ENCODE measurements at places on chromosomes 5 and 9.

- no peak for DNase-seq
Measured at GRCh38 chr9:93133681-93134014, 403 bp downstream of the NINJ1 start.

GRCh38 chr5:178825444-178825843 is 34.3 kb upstream of the ZNF354B start:
- DNase-seq = no peak

GRCh38 chr5:4013106-4013898 is 417.7 kb downstream of the IRX1 start:
- DNase-seq = no peak

DNA sequence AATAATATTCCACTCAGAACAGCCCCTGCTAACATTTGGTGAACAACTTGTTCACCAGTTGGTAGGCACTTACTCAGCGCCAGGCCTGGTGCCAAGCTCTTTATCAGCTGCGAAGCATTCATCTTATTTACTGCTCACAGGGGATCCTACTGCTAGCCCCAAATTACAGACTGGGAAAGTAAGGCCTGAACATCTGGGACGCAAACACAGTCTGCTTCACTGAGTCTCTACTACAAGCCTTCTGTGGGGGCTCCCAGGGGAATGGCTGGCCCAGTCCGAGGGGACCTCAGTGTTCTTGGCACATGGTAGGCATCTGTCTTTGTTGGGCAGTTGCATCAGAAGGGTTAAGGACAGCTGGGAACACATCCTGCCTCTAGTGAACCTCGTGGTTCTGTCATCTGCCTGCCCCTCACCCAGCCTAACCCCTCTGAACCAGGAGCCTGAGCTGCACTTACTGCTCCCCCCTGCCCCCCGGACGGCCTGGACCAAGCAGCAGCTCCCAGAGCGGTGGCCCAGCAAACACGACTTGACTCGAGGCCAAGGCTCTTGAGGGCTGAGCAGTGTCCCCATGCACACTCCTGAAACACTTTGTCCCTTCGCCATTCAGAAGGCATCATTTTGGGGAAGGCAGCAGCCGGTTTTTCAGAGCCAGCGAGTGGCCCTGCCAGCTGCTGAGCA is at the start of gene PHYHD1:
Gene PHYHD1, plus strand, starts transcription at position 602 of the 678 bp plus-strand sequence. CDS start 1,342 bp downstream, outside the sequence.
- DNase-seq = no peak

GRCh38 chr5:132895719-132896305 is 22.3 kb downstream of the LEAP2 start:
- no peak for DNase-seq

DNA sequence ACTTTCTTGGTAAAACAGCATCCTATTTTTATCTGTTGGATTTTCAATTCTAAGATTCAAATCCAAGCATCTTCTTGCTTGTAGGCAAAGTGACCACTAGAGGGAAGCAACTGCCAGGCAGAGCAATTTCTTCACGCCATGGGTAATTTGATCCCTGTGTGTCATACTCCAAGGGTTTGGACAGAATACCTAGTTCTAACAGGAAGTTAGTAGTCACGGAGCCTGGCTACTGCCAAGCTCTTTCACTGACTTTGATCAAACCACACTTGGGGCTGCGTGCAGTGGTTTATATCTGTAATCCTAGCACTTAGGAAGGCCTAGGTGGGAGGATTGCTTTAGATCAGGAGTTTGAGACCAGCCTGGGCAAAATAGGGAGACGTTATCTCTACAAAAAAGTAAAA is 473.6 kb upstream of the TNC start:
- peak; percentile 81 for DNase-seq

GRCh38 chr9:1051584-1052275 is 1.6 kb downstream of the DMRT2 start:
- DNase-seq = no peak

- no peak for DNase-seq
Measured at GRCh38 chr9:113373256-113373655, 3.5 kb downstream of the HDHD3 start.

- no peak for DNase-seq
Measured at GRCh38 chr5:148816782-148817181, 9.6 kb upstream of the ADRB2 start.

DNA sequence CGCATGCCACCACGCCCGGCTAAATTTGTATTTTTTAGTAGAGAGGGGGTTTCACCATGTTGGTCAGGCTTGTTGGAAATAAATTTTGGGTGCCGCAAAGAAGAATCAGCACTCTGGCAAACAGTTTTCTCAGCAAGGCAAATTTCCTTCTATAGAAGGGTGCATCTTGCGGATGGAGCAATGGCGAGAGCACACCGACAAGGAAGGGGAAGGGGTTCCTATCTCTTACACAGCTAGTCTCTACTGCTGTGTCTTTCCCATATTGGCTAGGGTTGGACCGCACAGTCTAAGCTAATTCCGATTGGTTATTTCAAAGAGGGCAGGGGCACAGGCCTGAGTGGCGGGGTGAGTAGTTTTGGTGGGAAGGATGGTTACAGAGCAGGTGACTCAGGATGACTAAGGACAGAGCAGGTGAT is 707 bp downstream of the GTF3C5 start:
- DNase-seq = no peak
